ENCODE measurements at places on chromosomes 4 and X.
A peak's percentile ranks its signal among the peaks of the same experiment; 100 is the strongest.

DNA sequence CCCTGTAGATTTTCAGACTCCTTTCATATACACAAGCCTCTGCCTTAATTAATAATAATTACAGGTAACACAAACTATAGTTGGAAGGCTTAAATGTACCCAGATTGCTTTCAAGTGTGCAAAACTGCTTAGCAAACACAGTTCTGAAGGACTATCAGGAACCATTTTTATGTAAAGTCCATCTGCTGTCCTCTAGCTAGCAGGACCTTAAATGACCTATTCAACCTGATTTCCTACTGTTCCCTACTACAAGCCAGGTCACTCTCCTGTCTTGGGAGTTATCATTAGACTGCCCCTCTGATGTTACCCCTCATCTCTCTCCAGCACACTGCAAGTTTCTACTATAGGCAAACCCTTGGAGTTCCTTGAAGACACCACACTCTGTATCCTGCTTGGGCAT lies 157.3 kb downstream of the GBA3 start:
- no peak for DNase-seq

DNA sequence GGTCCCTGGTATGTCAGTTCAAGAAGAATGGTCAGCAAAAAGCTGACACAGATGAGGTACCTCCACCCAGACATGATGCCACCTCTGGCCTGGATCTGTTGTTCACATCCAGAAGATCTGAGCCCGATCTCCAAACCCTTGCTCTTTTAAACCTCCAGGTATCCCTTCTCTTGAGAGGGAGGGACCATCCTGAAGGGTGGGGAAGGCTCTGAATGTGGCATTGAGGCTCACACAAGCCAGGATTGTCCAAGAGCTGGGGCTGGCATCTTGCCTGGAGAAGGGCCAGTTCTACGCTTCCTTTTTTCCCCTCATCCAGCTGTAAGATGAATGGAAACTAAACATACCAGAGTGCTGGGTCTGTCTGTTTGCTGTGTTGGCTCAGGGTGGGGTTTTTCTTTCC lies at the start of gene ITIH6:
Gene ITIH6 (minus strand): TSS at position 119 of the 400 bp plus-strand sequence. CDS start 45 bp downstream, at position 74.
- no peak for DNase-seq

- no peak for DNase-seq
Measured at GRCh38 chr4:165208221-165208652, 876 bp downstream of the KLHL2 start.

DNA sequence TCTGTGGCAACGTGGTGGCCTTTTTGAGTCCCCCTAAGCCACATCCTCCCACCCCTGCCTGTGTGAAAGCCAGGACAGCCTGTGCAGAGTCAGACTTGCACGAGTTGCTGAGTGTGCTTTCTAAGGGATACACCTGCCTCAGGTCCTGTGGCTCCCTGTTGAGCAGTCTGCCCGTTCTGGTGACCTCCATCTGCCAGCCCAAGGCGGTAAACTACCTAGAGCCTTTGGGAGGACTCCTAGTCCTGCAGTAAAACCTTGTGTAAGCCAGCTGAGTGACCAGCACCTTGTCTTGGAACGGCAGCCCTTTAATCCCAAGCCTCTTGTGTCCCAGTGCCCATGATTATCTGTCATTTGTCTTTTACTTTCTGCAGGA lies 69.3 kb downstream of the NBDY start:
- no peak for DNase-seq

DNA sequence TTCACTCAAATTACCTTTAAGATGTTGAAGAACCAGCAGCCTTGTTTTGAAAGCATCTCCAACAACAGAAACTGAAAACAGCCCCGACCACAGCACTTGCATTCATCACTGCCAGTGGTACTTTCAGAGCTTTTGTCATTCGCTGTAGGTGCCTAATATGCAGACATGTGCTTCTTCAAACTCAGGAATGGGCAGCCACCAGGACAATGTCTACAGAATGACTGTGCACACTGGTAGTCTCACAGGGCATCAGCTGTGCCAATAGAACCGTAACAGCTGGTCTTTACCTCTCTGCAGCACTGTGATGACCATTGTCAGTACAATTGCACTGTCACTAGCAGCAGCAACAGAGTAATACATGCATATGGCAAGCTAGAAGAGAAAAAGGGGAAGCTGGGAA lies 1149.7 kb downstream of the STPG2 start:
- no peak for DNase-seq

GRCh38 chrX:107629540-107629909 lies 1.2 kb downstream of the PRPS1 start:
- no peak for DNase-seq

GRCh38 chr4:8160233-8160560 lies 1.6 kb upstream of the ABLIM2 start:
- DNase-seq: no peak

- DNase-seq: no peak
Measured at GRCh38 chrX:45751156-45751555, 550.5 kb upstream of the DIPK2B start.

- DNase-seq: no peak
Measured at GRCh38 chr4:187071946-187072600, 348.4 kb upstream of the FAT1 start.

DNA sequence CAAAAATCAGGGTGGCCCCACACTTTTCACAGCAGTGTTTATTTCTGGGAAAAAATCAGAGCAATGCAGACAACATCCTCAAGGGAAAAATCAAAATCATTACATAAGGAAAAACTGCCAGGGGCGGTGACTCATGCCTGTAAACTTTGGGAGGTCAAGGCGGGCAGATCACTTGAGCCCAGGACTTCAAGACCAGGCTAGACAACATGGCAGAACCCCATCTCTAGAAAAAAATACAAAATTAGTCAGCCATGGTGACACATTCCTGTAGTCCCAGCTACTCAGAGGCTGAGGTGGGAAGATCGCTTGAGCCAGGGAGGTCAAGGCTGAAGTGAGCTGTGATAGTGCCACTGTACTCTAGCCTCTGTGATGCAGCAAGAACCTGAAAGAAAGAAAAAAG lies 102.8 kb downstream of the NAF1 start:
- DNase-seq: no peak

- DNase-seq: no peak
Measured at GRCh38 chr4:184389978-184390900, 84.1 kb downstream of the IRF2 start.

DNA sequence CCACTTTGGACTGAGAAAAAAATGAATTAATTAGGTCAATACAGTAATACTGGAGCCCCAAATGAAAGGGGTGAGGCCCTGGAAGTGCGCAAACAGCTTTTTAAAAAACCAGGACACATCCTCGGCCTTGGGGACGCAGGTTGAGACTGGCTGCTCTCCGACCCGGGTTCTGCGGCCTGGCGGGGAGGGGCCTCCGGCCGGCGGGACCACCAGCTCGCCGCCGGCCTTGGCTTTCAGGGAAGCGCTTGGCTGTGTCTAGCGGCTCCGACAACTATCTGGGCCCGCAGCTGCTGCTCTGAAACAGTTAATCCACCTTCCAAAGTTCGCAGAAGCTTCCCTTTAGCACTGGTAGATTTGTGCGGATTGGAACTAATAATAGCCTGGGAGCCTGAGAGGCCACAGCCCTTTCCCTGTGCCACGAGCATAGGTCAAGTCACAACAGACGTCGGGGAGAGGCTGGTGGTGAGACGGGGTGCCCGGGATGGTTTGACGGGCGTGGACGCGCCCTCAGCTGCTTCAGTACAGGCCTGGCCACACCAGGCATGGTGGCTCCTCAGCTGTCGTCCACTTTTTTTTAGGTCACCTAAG lies 1.1 kb upstream of the SEL1L3 start:
- no peak for DNase-seq

- no peak for DNase-seq
Measured at GRCh38 chr4:61541459-61541858, 341.3 kb downstream of the ADGRL3 start.

DNA sequence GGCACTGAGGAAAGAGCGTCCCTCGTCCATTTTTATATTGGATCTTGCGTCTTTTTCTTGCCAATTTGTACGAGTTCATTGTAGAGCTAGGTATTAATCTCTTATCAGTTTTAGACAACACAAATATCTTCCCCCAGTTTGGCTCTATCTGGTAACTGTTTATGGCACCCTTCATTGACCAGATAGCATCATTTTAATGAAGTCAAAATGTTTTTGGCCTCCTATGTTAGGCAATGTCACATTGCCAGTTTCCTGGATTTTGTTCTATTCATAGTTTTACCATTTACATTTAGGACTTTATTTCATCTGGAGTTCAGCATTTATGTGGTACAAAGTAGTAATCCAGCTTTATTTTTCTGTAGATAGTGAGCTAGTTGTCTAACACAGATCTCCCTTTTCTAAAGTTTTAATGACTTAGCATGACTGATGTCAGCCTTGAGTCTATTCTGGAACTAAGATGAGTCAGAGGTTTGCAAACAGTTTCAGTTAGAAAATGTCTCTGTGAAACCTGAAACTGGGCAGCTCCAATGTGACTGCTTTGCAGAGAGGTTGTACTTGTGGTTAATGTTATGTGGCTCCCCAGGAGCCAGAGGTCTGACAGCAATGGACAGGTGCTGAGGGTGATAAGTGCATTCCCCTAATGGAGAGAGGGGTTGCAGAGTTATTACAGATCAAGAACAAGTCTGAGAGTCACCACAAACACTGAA lies 5.3 kb upstream of the STBD1 start:
- peak; percentile 27 for DNase-seq

DNA sequence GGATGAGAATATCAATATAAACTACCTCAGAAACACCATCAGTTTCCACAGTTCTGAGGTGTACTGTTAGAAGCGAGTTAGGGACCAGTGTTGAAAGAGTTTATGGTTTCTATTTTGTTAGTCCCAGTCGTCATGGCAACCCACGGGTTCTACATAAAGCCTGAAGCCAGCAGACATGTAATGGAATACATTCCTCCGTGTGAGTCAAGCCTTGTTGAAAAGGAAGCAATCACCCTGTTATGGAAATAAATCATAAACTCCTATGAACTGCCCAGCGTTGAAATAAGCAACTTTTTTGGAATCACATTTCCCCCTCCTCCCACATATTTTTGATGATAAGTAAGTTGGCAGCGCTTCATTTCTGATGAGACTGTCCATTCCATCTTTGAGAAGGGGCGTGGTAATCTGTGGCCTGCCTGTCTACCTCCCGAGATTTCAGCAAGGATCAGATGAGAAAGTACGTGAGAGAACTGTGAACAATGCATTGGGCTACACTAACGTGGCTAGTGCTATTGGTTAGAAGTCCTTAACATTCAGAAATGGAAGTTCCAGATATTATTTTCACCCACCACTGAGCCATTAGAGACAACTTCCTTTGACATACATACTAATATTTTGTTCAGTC lies 40.4 kb upstream of the PDHA1 start:
- DNase-seq: no peak

GRCh38 chr4:118955515-118955914 lies 66.9 kb downstream of the SYNPO2 start:
- no peak for DNase-seq

GRCh38 chr4:38109896-38110295 lies 149.7 kb downstream of the PTTG2 start:
- DNase-seq: no peak

DNA sequence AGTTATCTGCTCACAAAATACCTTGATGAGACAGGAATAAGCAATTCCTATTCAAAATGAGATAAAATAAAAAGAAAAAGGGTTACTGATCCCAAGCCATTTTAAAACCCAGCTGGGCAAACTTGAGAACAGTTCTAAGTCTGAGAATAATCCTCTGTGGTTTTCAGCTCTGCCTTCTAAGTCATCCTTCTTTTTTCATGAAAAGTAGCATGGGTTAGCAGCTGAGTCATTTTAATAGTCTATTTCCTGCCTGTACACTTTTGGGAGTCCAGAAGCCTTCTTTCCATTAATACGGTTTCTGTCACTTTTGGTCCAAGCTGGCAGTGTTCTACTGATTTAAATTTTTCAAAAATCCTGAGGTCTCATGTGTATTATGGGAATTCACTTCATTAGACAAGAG lies 374.3 kb downstream of the IQCM start:
- no peak for DNase-seq

DNA sequence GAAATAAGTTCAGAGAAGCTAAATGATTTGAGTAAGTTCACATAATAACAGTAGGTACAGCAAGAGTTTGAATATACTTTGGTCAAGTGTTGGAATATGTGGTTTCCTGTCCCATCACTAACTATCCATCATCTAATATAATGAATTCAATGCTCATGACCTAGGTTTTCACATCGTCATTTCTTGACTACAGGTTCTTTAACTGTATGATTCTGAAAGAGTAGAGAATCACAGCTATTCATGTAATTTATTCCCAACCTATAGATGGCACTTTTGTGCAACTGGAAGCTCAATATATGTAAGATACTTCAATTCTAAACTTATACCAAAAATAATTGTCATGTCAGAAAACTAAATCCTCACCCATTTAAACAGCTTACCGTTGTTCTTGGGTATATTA lies 53.1 kb downstream of the TIGD2 start:
- DNase-seq: no peak

- DNase-seq: peak; percentile 76
Measured at GRCh38 chrX:30887721-30888120, 1.3 kb downstream of the TAB3 start.

DNA sequence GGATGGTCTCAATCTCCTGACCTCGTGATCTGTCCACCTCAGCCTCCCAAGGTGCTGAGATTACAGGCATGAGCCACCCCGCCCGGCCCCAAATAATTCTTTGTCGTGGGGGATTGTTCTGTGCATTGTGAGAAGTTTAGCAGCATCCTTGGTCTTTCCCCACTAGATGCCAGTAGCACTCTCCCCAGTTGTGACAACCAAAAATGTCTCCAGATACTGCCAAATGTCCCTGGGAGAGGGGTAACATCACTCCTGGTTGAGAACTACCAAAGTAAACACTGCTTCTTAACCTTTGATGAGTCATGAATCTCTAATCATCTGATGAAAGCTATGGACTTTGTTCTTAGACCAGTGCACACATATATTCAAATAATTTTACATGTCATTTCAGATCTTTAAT lies 90.7 kb upstream of the BRS3 start:
- DNase-seq: no peak

GRCh38 chr4:98467627-98468072 lies 190.8 kb downstream of the TSPAN5 start:
- DNase-seq: peak; percentile 64

GRCh38 chr4:1060621-1061020 lies 49.2 kb downstream of the FGFRL1 start:
- no peak for DNase-seq

GRCh38 chrX:39427906-39428305 lies 626.6 kb downstream of the MID1IP1 start:
- DNase-seq: peak; percentile 62

DNA sequence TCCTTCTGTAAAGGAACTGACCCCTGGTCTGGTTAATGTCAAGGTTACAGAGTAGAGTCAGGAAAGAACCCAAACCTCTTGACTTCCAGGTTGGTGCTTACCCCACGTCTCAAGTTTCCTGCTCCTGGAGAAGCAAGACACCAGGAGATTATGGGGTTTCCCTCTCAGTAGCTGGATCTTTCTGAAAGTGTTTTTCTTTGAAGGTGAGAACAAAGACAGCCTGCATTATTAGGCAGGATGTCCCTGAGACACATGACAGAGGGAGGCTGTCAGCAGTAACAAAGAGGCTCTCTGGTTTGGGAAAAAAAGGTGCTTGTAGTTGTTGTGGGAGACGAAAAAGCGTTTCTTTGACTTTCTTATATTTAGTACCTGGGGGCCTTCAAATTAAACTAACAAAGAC lies 44.7 kb upstream of the IGFBP7 start:
- no peak for DNase-seq
